ENCODE measurements at places on chromosomes 13 and 19.

DNA sequence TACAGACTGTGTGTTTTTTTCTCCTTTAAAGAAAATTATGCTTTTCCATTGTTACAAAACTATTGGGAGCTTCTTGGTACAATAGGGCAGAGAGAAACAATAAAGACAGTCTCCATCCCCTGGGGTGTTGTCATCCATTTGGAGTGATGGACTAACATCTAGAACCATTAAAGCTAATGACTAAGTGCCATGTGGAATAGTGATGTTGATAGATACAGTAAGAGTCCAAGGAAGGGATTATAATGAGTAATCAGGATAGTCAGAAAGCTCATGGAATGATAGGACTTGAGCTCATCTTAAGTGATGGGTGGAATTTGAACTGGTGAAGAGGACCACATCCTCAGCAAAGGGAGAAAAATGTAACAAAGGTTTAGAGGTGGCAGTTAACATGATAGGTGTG lies 24.1 kb upstream of the FRY start:
- DNase-seq: no peak

DNA sequence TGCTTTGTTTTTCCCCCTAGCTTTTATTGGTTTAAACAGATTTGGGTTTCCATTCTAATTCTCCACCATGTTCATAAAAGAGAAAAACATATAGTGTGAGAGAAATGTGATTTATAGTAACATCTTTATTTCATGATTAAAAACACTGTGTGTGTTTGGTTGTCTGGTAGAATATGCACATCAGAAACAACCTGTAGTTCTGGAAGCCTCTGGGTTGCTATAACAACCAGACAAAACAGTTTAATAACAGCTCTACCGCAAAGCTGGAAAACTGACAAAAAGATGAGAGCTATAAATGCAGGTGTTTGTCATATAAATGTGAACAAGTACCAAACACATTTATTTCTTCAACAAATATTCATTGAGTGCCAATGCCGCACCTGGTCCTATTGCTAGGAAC lies 9.8 kb downstream of the KBTBD6 start:
- DNase-seq: peak; percentile 11

GRCh38 chr19:7288977-7289376 lies 5.2 kb downstream of the INSR start:
- no peak for DNase-seq

DNA sequence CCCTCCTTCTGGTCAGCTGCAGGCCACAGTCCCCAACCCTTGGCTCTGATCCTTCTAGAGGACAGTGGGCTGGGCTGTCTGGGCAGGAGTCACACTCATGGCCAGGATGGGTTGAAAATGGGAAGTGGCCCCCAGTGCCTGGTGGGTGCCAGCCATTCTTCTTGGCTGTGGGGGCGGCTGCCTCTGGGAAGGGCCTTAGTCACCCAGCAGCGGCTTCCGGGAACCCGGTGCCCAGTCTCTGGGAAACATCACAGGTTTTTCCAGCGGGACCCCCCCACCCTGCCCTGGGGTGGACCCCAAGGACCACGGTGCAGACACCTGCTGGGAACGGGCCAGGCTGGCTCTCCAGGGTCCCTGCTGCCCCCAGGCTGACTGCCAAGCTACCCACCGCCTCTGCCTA lies 27.3 kb upstream of the SLC7A10 start:
- DNase-seq: no peak

DNA sequence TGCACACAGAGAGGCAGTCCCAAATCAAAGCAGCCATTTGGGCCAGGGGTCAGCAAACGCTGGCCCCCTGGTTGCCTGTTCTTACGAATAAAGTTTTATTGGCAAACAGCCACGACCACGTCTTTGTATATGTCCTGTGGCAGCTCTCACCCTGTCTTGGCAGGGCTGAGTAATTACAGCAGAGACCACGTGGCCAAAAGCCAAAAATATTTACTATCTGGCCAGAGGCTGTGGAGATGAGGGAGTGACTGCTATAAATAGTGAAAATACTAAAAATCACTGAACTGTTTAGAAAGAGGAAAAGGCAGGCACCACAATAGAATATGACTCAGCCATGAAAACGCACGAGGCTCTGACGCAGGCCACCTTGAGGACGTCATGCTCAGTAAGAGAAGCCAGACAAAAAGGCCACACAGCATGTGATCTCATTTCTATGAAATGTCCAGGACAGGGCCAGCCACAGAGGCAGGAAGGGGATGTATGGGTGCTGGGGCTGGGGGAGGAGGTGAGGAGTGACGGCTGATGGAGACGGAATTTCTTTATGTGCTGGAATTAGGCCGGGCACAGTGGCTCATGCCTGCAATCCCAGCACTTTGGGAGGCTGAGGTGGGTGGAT lies 29.4 kb downstream of the SMIM24 start:
- peak; percentile 100 for DNase-seq

GRCh38 chr13:24618011-24618955 lies 61.9 kb upstream of the ATP12A start:
- no peak for DNase-seq

- peak; percentile 8 for DNase-seq
Measured at GRCh38 chr19:21848706-21849105, 12.7 kb upstream of the ZNF43 start.

GRCh38 chr13:41562083-41562482 lies 104.7 kb downstream of the RGCC start:
- peak; percentile 82 for DNase-seq

- no peak for DNase-seq
Measured at GRCh38 chr13:109668433-109669233, 117.8 kb downstream of the IRS2 start.

GRCh38 chr13:102907016-102907756 lies 61.4 kb downstream of the ERCC5 start:
- no peak for DNase-seq

DNA sequence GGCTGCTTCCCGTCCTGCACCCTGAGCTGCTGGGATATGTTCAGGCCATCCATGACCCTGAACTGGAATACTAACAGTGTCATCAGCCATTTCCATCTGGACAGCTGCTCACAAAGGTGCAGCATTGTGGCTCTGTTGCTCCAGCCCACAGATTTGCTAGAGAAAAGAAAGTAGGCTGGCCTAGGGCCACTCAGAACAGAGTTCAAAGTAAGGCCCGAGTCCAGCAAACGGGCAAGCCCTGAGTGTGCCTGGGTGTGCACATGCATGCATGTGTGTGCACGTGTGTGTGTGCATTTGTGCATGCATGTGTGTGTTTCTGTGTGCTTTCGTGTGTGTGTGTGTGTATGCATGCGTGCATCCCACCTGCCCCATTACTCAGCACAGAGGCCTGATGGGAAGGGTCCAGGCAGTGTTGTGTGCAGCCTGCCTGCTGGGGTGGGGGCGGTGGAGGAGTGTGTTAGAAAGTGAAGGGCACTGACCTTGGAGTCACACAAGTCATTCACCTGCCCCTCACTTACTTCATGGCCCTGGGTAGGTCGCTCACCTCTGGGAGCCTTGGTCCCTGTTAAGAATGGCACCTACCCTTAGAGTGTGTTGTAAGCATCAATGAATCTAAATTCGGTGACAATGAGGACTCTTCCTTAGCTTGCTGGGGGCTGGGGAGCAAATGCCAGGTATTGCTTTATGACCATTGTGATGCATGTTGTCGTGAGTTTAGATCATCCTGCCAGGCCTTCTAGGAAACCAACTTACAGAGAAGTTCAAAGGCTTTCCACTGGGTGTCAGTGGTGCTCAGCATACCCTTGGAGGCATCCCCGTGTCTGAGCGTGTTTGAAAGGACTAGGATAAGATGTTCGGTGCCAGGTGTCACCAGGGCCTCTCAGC lies 53.2 kb downstream of the GPR12 start:
- DNase-seq: peak; percentile 69

- DNase-seq: no peak
Measured at GRCh38 chr13:21657538-21657937, 13.3 kb upstream of the FGF9 start.

DNA sequence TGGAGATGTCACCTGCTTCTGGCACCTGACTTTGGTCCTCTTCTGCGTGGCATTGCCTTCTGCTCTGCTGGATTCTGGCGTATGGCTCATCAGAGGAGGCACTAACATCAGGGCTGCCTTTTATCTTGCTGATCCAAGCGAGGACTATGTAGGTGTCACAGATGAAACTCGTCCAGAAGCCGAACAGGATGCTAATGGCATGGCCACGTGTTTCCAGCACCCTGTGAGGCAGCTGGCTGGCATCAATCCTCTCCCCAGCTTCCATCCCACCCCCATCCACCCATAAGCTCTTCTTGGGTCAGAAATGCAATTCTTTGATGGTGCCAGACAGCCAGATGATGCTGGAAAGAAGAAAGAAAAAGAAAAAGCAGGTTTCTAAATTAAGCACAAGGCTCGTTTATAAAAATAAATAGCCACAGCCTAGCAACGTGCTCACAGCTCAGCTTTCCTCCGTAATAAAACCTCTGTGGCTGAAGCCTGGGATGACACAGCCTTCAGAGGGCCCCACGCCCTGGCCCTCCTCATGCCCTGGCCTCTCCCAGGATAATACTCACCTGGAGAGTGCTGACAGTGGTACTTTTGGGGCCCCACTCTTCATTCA lies 212.9 kb upstream of the SERP2 start:
- no peak for DNase-seq

DNA sequence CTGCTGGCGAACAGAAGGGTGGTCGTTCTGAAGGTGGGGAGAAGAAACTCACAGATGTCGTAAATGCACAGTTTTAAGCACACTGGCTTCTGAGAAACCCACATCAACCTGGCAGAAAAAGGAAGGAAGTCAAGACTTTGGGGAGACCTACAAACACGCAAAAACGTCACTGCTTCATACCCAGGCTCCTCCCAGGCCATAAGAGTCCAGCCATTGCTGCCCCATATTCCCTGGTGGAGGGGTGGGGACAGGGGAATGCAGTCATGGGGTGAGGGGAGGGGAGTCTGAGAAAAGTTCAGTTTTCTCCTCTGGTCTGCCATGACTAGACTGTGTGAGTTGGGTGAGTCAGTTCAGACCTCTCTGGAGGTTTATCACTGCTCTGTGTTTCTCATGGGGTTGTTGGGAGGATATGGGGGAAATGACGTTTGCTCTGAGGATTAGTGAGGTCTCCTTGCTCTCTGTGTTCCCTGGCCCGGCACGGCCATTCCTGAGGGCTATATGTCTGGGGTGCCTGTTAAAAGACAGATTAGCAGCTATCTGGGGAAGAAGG lies 139.0 kb downstream of the FLT1 start:
- DNase-seq: peak; percentile 91

GRCh38 chr13:43088093-43088511 lies 64.7 kb downstream of the DNAJC15 start:
- DNase-seq: peak; percentile 65

DNA sequence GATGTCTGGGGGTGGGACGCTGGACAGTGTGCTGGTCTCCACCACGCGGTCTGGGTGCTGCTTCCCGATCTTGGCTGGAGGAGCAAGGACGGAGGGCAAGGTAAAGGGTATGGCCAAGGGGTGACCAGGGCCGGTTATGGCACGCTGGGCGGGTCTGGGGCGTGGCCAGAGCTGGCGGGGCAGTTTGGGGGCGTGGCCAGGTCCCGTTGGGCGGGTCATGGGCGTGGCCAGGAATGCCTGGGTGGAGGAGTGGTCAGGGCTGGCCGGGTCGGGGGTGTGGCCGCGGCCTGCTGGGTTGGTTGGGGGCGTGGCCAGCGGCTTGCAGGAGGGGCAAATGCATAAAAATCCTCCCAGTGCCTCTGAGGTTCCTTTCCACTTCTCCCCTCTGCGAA lies 19.2 kb downstream of the GPX4 start:
- DNase-seq: peak; percentile 82

DNA sequence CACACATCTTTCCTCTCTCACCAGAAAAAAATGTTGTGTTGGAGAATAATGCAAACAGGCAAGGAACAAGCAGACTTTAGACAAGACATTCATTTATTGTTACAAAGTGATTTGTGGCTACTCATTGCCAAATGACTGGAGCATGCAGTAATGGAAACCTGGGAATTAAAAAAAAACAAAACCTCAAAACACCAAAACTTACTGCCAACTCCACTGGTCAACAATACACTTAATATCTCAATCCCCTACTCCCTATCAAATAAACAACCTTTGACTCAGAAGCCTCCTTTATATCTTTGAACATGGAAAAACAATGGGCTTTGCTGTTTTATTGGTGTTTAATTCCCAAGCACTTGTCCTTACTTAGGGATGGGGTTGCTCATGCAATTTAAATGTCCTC lies 112.8 kb downstream of the POSTN start:
- peak; percentile 46 for DNase-seq

- DNase-seq: no peak
Measured at GRCh38 chr19:44812142-44812718, 3.3 kb downstream of the BCAM start.

DNA sequence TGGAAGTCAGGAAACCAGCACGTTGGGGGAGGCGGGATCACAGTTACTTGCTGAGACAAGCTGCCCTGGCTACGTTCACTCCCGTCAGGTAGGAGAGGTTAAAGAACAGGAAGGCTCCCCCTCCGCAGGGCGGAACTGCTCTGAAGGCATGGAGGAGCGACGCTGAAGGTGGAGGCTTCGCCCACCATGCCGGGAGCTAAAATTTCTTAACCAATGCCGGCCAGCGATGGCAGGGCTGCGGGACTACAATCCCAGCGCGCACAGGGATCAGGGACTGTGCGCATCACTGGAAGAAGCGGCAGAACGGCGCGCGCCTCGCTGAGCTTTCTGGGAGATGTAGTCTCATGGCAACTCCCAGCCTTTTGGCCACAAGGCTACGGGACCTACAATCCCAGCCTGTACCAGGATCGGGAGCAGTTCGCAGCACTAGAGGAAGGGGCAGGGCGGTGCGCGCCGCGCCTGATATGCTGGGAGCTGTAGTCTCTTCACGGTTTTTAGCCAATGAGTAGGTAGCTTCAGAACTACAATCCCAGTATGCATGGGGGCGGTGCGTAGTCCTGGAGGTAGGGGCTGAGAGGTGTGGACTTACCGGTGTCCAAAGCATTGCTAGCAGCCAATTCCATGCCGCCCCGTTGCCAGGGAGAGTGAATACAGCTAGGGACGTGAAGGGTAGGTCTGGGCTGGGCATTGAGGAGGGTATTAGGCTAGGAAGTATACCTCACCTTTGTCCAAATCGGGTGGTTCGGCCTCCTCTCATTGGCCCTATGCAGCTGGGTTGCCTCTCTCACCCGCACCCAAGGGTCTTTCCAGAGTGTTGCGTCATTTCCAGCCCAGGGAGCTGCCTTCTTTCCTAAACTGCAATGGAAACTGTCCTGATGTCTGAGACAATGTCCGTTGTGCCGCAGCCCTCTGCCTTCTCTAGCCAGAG lies 12.8 kb upstream of the ZNF682 start:
- DNase-seq: peak; percentile 99

GRCh38 chr13:74006666-74007065 lies 127.5 kb downstream of the KLF12 start:
- DNase-seq: no peak

DNA sequence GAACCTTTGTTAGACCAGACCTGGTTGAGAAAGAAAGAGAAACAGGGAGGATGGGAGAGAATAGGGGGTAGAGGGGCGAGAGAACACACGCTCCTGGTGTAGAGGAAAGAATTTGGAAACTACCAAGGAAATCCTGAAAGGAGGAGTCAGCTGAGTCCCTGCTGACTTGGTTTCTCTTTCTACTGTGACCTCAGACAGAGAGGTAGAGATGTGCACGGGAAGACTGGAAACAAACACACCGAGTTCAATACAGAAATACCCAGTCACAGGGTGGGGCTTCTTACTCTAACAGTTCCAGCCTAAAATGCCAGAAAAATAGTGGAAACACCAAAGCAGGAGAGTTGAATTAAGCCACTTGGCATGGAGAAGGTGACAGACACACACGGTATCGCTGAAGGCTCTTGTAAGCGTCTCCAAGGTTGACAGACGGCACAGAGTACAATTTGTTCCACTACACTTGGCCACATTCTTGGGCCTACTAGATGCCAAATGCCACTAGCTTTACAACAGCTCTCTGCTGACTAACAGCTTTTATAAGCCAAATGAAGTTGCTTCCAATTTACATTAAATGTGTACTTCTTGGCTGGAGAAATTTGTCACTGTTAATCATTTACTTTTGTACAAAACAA lies 28.1 kb downstream of the LATS2 start:
- DNase-seq: peak; percentile 47

- peak; percentile 18 for DNase-seq
Measured at GRCh38 chr19:10389863-10390262, 9.5 kb upstream of the TYK2 start.
